ENCODE measurements at places on chromosomes 1 and 21.

DNA sequence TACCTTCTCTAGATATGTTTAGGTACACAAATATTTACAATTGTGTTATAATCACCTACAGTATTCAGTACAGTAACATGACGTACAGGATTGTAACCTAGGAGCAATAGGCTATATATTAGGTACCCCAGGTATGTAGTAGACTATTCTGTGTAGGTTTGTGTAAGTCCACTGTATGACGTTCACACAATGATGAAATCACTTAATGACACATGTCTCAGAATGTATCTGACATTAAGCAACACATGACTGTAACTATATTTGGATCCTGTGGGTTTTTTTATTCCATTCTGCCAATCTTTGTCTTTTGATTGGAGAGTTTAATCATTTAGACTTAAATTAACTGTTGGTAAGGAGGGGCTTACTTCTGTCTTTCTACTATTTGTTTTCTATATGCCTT, 52.1 kb downstream of the STYXL2 start:
- DNase-seq = no peak

DNA sequence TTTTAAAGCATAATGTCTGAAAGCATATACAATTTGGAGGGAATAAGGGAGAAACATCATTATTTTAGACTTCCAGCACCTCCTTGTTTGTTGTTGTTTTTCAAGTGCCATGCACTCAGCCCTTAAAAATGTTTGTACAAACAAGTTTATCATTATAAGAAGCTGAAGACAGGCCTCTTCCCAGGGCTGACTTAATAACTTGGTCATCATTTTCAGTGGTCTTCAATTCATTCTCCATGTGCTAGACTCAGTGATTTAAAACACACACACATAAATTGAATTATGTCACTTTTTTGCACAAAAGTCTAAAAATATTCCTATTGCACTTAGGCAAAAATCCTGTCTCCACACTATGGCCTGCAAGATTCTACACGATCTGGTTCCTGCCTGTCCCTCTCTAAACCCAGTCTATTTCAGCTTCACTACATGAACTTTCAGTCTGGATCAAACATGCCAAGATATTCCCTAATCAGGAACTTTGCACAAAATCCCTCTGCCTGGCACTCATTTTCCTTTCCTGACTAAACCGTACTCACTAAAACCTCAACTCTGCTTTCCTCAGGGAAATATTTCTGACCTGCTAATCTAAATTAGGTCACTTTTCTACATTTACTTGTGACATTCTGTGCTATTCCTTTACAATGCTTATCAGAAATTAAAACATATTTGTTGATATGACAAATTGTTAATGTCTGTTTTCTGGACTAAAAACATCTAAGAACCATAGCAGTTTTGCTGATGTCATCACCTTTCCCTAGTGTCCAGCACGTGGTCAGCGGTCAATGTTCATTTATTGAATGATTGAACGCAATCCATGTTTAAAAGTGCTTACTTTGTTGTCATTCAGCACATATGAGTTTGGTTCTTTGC, 14.8 kb upstream of the GBP5 start:
- no peak for DNase-seq

DNA sequence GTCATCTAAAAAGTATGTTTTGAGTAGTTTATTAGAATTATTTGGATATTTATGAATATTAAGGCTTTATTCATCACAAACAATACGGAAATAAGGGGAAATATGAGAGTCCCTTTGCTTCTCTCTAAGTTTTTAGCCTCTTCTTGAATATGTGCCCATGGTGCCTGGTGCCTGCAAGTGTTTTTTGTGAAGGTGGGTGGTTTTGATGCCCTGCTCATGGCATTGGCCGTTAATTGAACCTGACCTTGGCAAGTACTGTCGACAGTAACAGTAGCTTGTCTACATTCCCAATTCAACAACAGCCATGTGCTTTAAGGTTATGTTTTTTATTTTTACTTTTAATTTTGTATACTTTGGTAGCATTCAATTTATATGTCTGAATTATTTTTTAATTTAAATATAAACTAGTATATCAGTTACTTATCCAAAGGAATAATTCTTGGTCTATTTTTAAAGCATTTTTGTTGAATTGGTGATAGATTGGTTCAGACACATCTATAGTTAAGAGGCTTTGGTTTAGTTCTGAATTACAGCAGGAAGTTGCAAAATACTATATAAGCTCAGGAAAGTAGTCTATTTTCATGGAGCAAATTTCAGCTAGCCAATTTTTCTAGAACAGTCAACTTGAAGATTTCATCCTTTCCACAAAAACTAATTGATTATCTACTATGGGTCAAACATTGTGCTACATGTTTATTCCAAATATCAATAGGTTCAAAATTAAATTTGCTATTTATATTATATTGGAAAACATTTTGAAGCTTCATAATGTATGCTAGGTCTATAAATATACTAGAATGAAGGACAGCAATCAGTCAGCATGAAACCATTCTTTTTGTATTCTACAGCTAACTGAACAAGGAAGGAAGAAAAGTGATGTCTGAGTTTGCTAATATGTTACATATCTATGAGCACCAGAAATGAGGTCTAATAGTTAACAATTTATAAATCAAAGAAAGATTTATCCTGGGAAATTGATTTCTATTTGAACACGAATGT, 184.4 kb downstream of the MRPL39 start:
- DNase-seq = no peak

- no peak for DNase-seq
These were observed 10.3 kb downstream of the SLC37A1 start for GRCh38 chr21:42523941-42524340.

- DNase-seq = no peak
These were observed at the start of gene LGR6 for GRCh38 chr1:202193614-202194327. TSS of gene LGR6 (plus strand) at chr1:202193799. CDS start at chr1:202193990, 191 bp downstream.

All from T-helper 22 cell (primary cell).